IPS DF 6.9 (cell line): ENCODE measurements at places on chromosomes 11 and 22.

DNA sequence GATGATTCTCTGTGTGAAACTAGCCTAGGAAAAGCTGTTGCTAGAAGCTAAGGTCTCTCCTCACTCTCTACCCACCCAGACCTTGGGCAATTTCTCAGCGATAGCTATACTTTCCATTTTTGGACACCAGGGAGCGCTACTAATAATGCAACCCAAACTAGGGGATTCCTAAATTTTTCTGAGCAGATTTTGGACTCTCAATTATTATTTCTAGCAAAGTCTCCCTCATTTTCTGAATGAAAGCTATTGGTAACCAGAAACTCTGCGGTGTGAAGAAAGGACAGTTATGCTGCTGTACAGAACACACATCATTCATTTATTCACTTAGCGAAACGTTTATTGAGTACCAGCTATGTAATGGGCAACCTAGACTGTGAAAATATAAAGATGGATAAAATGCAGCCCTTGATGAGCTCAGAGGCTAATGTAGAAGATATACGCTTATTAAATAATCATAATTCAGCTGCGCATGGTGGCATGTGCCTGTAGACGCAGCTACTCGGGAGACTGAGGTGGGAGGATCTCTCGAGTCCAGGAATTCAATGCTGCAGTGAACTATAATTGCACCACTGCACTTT, 6.1 kb upstream of the STIM1 start:
- no peaks in the 10 kb centered on the region for H3K4me1 ChIP-seq
- H3K27me3 ChIP-seq = no peaks in the 10 kb centered on the region
- no peaks in the 10 kb centered on the region for H3K36me3 ChIP-seq
- no peak overlapping the region for H3K4me3 ChIP-seq
- no peak for DNase-seq

DNA sequence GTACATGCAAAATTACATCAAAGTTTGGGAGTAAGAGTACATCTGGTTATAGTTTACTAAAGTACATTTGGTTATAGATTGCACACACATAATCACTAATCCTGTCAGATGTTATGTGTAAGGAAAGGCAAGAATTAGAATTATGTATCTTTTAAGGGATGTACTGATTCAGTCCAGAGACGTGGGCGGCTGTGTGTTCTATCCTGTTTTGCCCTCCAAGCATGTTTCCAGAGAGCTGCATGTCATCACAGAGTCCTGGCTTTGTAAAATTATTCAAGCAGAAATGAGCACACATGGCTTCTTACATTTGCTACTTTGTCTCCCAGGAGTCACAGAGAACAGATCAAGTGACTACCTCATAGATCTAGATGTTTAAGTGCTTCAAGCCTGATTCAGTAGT, 33.2 kb upstream of the CEP126 start:
- no peaks in the 10 kb centered on the region for H3K4me1 ChIP-seq
- H3K27ac ChIP-seq = no peak overlapping the region
- no peak overlapping the region for H3K4me3 ChIP-seq
- no peak for DNase-seq
- H3K27me3 ChIP-seq = no peaks in the 10 kb centered on the region

GRCh38 chr11:14500181-14500651, 605 bp upstream of the COPB1 start:
- peak overlapping the region; percentile 99; the same call in 1 of the 2 replicates for H3K4me3 ChIP-seq
- H3K36me3 ChIP-seq = no peaks in the 10 kb centered on the region; the same call in 1 of the 2 replicates
- H3K27me3 ChIP-seq = no peaks in the 10 kb centered on the region
- no peak for DNase-seq

DNA sequence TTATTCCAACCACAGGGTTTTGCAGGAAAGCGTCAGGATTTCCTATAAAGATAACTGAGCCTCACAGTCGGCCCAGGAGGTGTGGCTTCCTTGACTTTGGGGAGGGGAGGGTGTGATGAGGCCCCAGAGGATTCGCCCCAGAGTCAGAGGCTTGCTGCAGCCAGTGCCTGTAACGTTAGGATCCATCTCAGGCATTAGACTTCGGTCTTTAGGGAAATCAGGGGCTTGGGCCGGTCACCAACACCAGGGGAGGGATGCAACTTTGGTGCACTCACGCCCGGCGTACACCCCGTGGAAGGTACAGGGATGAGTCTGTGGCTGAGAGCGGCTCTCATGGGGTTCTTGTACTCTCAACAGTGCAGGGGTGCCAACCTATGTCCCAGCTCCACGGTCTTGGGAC, 5.7 kb upstream of the ANO1 start:
- H3K4me3 ChIP-seq = no peak overlapping the region
- H3K27ac ChIP-seq = no peak overlapping the region
- no peaks in the 10 kb centered on the region for H3K36me3 ChIP-seq
- peaks cover 13% of the 10 kb centered on the region; the same call in 1 of the 2 replicates for H3K27me3 ChIP-seq
- no peak for DNase-seq
- peaks cover 17% of the 10 kb centered on the region for H3K4me1 ChIP-seq

DNA sequence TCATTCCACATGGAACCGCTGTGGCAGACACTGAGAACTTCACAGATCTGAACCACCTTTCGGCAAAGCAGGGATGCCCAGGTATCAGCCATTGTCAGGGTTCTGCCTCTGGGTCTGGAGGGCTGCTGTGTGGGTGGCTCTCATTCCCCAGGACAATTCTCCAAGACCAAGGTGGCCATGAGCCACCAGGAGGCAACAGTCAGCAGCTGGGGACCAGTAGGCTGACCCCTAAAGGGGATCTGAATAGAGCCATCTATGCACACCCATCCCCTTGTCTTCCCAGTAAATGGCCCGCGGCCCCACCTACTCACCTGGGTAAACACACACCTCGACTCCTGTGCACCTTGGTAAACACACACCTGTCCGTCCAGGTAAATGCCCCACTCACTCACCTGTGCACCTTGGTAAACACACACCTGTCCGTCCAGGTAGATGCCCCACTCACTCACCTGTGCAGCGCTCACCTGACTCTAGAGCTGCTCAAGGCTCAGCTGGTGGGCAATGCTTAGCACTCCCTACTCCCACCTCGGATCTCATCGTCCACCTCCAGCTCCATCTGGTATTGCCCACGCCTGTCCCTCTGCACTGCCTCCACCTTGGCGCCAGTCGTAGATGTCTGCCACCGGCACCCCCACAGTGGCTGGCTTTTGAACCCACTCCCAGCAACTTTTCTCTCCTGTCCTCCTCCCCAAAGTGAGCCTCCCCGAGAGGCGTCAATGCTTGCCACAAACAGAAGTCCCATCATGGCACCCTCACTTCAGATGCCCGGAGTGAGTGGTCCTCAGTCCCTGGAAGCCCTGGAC, 10.2 kb downstream of the SLC25A1 start:
- no peak for DNase-seq
- H3K27ac ChIP-seq = no peak overlapping the region
- no peaks in the 10 kb centered on the region for H3K36me3 ChIP-seq
- H3K4me3 ChIP-seq = no peak overlapping the region

- no peaks in the 10 kb centered on the region for H3K36me3 ChIP-seq
- no peak for DNase-seq
- no peak overlapping the region for H3K27ac ChIP-seq
- no peaks in the 10 kb centered on the region for H3K4me1 ChIP-seq
- no peak overlapping the region for H3K4me3 ChIP-seq
Observed at GRCh38 chr11:101202614-101203013, 73.0 kb upstream of the PGR start.

DNA sequence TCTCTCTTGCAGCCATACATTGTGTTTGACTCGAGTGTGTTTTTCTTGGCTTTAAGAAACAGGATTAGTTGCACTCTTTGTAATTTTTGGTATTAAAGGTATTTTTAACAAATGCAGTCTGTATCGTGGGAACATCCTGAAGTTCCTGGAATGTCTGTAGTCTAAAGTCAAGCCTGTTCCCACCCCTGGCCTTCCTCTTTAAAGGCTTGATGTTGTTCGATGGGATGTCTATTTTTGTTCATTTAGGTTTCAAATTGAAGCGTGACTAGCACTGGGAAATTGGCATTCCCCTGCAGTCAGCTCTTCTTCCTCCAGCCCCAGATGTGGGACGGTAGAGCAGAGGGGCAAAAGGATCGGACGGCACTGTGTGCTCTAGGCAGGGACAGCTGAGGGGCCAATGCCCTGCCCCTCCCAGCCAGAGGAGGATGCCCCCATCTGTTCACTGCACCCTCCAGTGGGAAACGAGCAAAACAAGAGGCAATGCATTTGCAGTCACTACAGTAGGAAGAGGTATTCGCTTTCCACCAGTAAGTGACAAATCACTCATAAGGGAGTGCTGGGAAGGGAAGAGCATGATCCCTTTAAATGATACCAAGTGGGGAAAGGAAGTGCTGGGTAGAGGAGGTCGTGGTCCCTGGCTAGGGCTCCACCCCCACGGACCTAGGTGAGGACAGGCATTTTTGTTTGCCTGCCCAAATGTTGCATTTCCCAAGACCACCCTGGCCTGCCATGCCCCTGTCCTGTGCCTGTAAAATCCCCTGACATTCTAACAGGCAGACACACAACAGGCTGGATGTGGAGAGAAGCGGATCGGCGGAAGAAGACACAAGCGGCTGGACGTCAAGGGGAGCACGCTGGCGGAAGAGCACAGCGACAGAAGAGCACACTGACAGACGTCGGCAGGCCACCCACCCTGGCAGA, 47.4 kb upstream of the SEPTIN5 start:
- no peak overlapping the region for H3K27ac ChIP-seq
- no peaks in the 10 kb centered on the region for H3K27me3 ChIP-seq
- H3K4me1 ChIP-seq = peaks cover 2% of the 10 kb centered on the region; the same call in 1 of the 2 replicates
- DNase-seq = no peak
- no peak overlapping the region for H3K4me3 ChIP-seq
- H3K36me3 ChIP-seq = no peaks in the 10 kb centered on the region

DNA sequence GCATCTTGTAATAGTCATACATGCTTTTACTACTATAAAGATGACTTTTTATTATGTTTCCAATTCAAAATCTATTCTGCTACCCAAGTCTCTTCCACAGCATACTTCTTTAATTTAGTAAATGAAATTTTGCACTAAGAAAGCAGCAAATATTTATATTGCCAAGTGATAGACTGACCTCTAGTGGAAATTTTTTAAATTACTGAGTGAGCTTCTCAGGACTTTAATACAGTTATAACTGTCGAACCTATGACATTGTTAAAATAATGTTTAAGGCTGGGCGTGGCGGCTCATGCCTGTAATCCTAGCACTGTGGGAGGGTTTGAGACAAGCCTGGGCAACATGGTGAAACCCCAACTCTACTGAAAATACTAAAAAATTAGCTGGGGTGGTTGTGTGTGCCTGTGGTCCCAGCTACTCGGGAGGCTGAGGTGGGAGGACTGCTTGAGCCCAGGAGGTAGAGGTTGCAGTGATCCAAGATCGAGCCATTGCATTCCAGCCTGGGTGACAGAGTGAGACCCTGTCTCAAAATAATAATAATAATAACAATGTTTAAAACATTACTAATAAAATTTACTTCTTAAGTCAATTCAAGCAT, 27.3 kb downstream of the STK33 start:
- H3K4me1 ChIP-seq = no peaks in the 10 kb centered on the region
- DNase-seq = no peak
- H3K36me3 ChIP-seq = no peaks in the 10 kb centered on the region
- no peak overlapping the region for H3K4me3 ChIP-seq
